Neural crest cell (in vitro differentiated cells): ENCODE measurements at places on chromosomes 5 and 9. TPM values are rescaled to one million over a fixed set of nuclear protein-coding genes. Genes with fewer than 3 reads are reported as not detected.

DNA sequence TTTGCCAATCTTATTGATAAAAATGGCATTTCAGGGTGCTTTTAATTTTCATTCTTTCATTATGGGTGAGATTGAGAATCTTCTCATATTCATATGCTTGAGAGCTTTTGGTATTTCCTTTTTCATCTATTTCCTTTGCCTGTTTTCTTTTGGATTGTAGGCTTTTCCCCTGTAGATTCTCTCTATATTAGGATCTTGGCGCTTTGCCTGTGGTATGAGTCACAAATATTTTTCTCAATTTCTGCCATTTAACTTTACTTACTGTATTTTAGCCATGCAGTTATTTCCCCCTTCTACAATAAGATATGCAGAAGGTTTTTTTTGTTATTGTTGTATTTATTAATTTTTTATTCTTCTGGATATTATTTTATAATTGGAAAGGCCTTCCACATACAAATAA lies 21.5 kb upstream of the KLF9 start:
- peaks cover 12% of the 10 kb centered on the region for H3K27me3 ChIP-seq
- peaks cover 4% of the 10 kb centered on the region for H3K4me1 ChIP-seq
- DNase-seq, result no peak
- no peak overlapping the region for H3K27ac ChIP-seq
- peaks cover 2% of the 10 kb centered on the region for H3K36me3 ChIP-seq
- H3K4me3 ChIP-seq, result no peak overlapping the region

- H3K27me3 ChIP-seq, result no peaks in the 10 kb centered on the region
- peak overlapping the region; percentile 95 for H3K27ac ChIP-seq
These were observed 639 bp downstream of the EHMT1 start for GRCh38 chr9:137619240-137620047.

GRCh38 chr5:2357309-2357708 lies 394.2 kb downstream of the IRX2 start:
- H3K36me3 ChIP-seq, result no peaks in the 10 kb centered on the region
- DNase-seq, result no peak
- peaks cover 3% of the 10 kb centered on the region for H3K27me3 ChIP-seq

GRCh38 chr9:74493512-74493911 lies 3.6 kb upstream of the RORB start:
- no peak overlapping the region for H3K27ac ChIP-seq
- peaks cover 16% of the 10 kb centered on the region for H3K4me1 ChIP-seq
- DNase-seq, result no peak

- H3K4me3 ChIP-seq, result peak overlapping the region; percentile 82
- H3K27me3 ChIP-seq, result peaks cover 94% of the 10 kb centered on the region
- H3K4me1 ChIP-seq, result peaks cover 25% of the 10 kb centered on the region
- no peaks in the 10 kb centered on the region for H3K36me3 ChIP-seq
- H3K27ac ChIP-seq, result no peak overlapping the region
- DNase-seq, result no peak
These were observed 5.3 kb upstream of the IRX1 start for GRCh38 chr5:3590161-3590966.

GRCh38 chr5:156526081-156526925 lies 199.3 kb downstream of the SGCD start:
- no peak for DNase-seq
- no peaks in the 10 kb centered on the region for H3K4me1 ChIP-seq
- H3K4me3 ChIP-seq, result no peak overlapping the region
- no peak overlapping the region for H3K27ac ChIP-seq
- H3K27me3 ChIP-seq, result no peaks in the 10 kb centered on the region

DNA sequence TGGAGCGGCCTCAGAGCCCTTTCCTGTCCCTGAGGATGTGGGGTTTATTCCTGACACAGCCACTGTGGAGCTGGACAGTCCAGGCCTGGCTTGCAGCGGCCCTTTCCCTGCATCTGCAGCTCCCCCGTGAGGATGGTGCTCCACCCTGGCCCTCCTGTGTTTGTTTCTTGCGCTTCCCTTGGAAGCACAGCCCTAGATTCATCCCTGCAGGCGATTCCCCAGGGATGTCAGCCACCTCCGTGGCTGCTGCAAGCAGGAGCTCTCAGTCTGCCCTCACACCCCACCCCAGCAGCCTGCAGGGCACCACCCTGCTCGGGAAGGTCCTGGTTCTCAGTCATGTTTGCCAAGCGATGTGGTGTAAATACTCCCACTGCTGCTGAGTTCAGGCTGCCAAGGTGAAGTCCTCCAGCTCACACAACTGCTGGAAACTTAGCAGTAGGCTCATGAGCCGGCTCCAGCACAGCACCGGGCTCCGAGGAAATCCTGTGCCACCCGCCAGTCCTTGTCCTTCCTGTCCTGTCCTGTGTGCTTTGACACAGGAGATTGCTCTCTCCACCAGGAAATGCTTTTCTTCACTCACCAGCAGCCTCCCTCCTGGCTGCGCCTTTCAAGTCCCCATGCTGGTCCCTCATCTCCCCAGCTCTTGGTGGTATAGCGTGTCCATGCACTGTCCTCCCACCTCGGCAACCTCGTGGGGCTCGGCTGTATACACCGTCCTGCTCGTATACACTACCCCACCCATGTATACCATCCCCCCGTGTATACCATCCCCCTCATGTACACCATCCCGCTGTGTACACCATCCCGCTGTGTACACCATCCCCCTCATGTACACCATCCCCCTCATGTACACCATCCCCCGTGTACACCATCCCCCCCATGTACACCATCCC lies 16.2 kb downstream of the ROPN1L start:
- no peak for DNase-seq
- H3K36me3 ChIP-seq, result no peaks in the 10 kb centered on the region
- H3K27ac ChIP-seq, result no peak overlapping the region
- H3K27me3 ChIP-seq, result peaks cover 9% of the 10 kb centered on the region

- no peaks in the 10 kb centered on the region for H3K27me3 ChIP-seq
- no peak overlapping the region for H3K4me3 ChIP-seq
- no peaks in the 10 kb centered on the region for H3K4me1 ChIP-seq
- H3K27ac ChIP-seq, result no peak overlapping the region
These were observed 58.6 kb downstream of the LPAR1 start for GRCh38 chr9:110979636-110980035.

GRCh38 chr5:168472329-168472728 lies 13.9 kb upstream of the RARS1 start:
- H3K27ac ChIP-seq, result no peak overlapping the region
- no peaks in the 10 kb centered on the region for H3K27me3 ChIP-seq
- H3K4me3 ChIP-seq, result no peak overlapping the region
- no peaks in the 10 kb centered on the region for H3K4me1 ChIP-seq
- DNase-seq, result no peak

DNA sequence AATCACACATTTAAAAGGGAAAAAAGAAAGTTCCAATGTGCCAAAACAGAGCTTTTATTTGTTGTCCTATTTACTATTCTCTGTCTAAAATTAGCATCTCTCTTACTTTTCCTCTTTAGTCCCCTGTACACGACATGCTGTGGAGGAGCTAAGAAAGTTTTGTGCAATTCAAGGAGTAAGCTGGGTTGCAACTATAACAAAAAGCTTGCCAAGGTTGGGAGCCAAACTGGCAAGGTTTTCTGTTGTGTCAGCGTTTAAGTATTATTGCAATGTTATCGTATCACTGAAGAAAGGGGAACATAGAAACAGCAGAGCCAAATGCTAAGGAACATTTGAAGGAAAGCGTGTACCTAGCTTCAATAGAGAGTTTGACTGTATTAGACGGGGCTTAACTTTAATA lies 680.8 kb downstream of the CETN3 start:
- H3K4me1 ChIP-seq, result no peaks in the 10 kb centered on the region
- H3K4me3 ChIP-seq, result no peak overlapping the region
- no peaks in the 10 kb centered on the region for H3K27me3 ChIP-seq
- no peak for DNase-seq
- no peaks in the 10 kb centered on the region for H3K36me3 ChIP-seq

- peaks cover 12% of the 10 kb centered on the region for H3K4me1 ChIP-seq
- H3K27ac ChIP-seq, result no peak overlapping the region
- DNase-seq, result no peak
- peaks cover 2% of the 10 kb centered on the region for H3K27me3 ChIP-seq
- peaks cover 43% of the 10 kb centered on the region for H3K36me3 ChIP-seq
These were observed 20.8 kb upstream of the SLC6A3 start for GRCh38 chr5:1465966-1466471.

DNA sequence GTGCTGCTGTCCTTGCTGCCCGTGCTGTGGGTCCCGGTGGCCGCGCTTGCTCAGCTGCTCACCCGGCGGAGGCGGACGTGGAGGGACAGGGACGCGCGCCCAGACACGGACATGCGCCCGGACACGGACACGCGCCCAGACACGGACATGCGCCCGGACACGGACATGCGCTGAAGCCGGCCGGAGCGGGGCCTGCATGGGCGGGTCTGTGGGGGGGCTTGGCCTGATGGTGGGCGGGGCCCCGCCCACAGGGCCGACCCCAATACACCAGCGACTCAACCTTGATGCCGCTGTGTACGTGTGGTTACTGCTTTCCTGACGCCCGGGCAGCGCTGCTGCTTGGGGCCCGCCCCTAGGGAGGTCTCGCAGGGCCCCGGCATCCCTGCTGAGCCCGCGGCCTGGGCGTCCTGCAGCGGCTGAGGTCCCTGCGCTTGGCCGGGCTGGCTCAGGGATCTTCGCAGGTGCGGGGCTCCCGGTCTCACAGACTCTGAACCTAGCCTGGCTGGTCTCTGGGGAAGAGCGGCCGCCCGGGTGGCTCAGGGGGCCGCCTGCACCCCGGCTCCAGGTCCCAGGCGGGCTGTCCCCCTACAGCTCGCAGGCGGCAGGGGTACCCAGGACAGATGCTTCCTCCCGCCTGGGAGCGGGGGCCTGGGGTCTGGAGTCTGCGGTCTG lies 20.9 kb downstream of the SLC6A18 start:
- H3K4me3 ChIP-seq, result no peak overlapping the region
- H3K27ac ChIP-seq, result no peak overlapping the region
- no peaks in the 10 kb centered on the region for H3K4me1 ChIP-seq
- DNase-seq, result no peak
- H3K27me3 ChIP-seq, result peaks cover 16% of the 10 kb centered on the region

DNA sequence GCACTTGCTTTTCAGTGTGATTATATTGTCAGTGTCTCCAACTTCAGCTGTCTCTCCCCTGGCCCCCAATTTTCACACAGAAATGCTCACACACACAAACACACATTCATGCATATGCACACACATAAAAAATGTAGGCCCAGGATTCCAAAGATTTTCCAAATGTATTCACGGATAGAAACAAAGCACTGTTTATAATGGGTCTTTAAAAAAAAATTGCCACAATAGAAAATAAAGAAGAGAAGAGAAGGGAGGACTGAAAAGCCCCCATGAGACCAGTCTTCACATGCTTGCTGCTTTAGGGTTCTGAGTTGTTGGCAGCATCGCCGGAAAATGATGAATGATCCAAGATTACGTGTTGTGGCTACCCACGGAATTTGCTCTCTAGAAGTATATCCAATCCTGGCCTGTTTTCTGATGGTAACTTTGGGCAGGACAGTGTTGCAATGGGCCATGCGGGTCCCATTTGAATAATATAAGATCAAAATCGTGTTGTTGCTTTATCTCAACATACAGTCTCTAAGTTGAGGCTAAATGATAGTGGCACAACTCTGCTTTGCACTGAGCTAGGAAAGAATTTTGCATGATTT lies 36.2 kb upstream of the ACO1 start:
- no peak for DNase-seq
- H3K36me3 ChIP-seq, result no peaks in the 10 kb centered on the region
- peaks cover 5% of the 10 kb centered on the region for H3K27me3 ChIP-seq

DNA sequence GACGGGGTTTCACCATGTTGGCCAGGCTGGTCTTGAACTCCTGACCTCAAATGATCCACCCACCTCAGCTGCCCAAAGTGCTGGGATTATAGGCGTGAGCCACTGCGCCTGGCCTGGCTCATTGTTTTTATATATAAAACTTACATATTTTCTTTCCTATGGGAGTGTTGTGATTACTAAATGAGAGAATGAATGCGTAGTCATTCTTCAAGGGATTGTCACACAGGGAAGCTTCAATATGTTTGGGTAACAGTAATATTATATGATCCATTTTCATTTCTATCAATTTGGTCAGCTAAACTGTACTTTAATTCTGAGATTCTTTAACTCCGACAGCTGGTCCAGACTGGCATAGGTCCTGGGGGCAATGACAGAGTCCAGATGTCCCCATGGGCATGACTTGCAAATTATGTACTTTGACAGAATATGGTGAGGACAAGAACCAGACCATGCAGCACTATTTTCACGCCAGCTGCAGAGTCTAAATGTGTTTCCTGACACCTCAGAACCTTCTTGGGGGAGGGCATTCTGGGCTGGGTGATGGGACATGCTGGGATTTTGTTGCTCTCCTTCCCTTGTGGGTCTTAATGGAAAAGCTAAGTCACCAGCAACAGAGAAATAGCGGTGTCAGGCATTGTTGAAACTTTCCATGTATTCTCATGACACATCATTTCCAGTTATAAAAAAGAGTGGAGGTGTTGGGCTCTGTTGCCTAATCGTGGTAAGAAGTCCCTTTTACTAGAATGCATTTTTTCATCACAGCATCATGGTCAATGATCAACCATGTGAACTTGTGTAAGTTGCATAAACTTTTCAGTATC lies 40.9 kb upstream of the TNC start:
- H3K27ac ChIP-seq, result no peak overlapping the region
- H3K36me3 ChIP-seq, result no peaks in the 10 kb centered on the region
- H3K4me3 ChIP-seq, result no peak overlapping the region

DNA sequence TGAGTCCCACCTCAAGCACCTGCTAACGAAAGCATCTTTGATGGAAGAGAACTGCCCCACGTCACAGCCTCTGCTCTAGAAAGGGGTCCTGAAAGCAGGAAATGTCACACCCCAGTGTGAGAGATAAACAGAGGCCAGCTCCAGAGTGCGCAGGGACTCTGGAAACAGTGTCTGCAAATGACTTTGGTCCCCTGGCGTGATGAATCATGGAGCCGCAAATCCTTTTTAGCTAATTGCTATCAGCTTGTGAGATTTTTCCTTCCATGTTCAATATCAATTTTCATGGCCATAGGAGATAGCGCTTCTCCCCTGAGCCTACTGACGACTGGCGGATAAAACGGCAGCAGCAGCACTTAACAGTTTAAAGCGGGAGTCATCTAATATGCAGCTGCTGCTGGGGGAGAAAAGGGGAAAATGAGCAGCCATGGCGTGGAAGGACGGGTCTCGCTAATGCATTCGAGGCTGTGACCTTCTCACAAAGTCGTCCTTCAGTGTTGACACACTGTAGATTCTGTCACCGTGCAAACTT lies 209.6 kb upstream of the IRX1 start:
- H3K36me3 ChIP-seq, result no peaks in the 10 kb centered on the region
- peaks cover 5% of the 10 kb centered on the region for H3K4me1 ChIP-seq
- DNase-seq, result no peak
- H3K27ac ChIP-seq, result no peak overlapping the region
- no peak overlapping the region for H3K4me3 ChIP-seq
- H3K27me3 ChIP-seq, result no peaks in the 10 kb centered on the region

Gene TMC1
- total RNA-seq, result 0.33 and 0.36 TPM in 2 replicates

Gene SLC6A7
- not detected in 2 replicates for total RNA-seq

Gene FOXE1
- total RNA-seq, result 0.09 TPM in 1 of 2 replicates, not detected in the other

Gene CSF1R
- total RNA-seq, result not detected in 2 replicates

Gene CCNO
- 0.28 TPM in 1 of 2 replicates, not detected in the other for total RNA-seq

Gene ZMYND19
- total RNA-seq, result 71.9 and 72.6 TPM in 2 replicates

Gene C5orf34
- 11.0 and 11.4 TPM in 2 replicates for total RNA-seq

Gene KCNN2
- total RNA-seq, result 1.9 and 2.7 TPM in 2 replicates

Gene TMEM232
- 3.0 and 6.1 TPM in 2 replicates for total RNA-seq

Gene RLN2
- total RNA-seq, result 0.43 and 0.77 TPM in 2 replicates

Gene GPR150
- 0.14 TPM in 1 of 2 replicates, not detected in the other for total RNA-seq

Gene CLIC3
- total RNA-seq, result not detected in 2 replicates

Gene LECT2
- total RNA-seq, result not detected in 2 replicates

Gene SYNPO
- 1.5 TPM in 2 replicates for total RNA-seq

Gene MYMK
- not detected in 2 replicates for total RNA-seq

Gene ORM2
- total RNA-seq, result not detected in 2 replicates

Gene EQTN
- 0.39 and 0.40 TPM in 2 replicates for total RNA-seq
